ENCODE measurements at places on chromosomes 7 and 10.
A peak's percentile ranks its signal among the peaks of the same experiment; 100 is the strongest.

DNA sequence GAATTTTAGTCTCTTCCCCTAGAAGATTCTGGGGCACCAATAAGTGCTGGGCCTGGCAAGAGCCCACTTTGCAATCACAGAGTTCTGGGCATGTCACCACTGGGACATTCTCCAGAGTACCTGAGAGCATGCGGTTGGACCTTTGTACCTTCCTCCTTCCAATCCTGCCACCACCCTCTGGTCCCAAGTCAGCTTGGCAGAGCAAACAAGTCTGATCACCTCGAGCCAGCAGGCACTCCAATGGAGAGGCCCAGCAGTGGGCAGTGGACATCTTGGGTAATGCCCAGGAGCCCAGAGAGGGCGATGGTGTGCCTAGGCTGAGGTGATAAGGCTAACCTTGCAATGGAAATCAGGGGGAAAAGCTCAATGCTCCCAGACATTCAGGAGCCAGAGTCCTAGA is 43.4 kb downstream of the SH3PXD2A start:
- H3K4me3 ChIP-seq: no peak overlapping the region
- no peaks in the 10 kb centered on the region for H3K27me3 ChIP-seq
- no peak for DNase-seq
- peaks cover 13% of the 10 kb centered on the region for H3K4me1 ChIP-seq
- H3K36me3 ChIP-seq: peaks cover 3% of the 10 kb centered on the region

DNA sequence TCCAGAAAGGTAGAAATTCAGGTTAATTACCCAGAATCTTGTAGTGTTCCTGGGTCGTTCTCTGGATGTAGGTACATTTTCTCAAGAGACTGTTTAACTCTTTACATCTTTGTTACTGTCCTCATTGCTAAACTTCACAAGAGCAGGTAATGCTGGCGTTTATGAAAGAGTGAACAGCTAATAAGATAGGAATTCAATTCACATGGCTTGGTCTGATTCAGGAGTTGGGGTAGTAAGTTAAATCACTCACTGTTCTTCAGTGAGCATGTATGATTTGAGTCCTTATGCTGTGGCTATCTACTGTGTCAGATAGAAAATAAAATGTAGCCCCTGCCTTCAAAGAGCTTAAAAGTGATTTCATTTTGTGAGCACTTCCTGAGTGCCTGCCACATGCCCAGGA is 480.0 kb downstream of the LRMDA start:
- H3K4me3 ChIP-seq: no peak overlapping the region
- H3K36me3 ChIP-seq: no peaks in the 10 kb centered on the region
- DNase-seq: no peak
- no peaks in the 10 kb centered on the region for H3K27me3 ChIP-seq
- H3K27ac ChIP-seq: no peak overlapping the region

DNA sequence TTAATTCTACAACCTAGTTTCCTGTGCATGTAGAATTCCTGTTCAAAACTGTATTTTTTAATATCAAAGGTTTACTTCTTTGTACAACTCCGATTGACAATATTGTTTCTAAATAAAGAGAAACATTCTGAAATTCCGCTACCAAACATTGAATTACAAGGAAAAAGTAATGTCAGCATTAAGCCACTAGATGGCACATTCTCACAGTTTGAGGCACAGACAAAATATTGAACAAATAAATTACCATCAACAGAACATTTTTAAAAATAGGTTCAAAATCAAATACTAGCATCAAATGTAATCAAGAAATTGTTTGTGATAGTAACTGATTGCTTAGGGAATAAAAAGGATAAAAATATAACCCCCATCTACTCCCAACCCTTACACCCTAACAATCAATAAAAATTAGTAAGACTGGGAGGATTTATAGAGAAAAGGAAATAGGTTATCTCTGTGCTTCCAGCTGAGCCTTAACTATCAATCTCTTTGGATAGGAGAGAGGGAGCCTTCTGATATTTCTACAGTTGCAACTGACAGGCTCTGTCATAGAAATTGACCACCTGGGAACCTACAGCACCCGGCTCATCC is 86.6 kb upstream of the C7orf33 start:
- DNase-seq: no peak
- no peak overlapping the region for H3K4me3 ChIP-seq
- peaks cover 17% of the 10 kb centered on the region for H3K27me3 ChIP-seq
- no peak overlapping the region for H3K27ac ChIP-seq

GRCh38 chr7:8205031-8205387 is 57.0 kb downstream of the ICA1 start:
- H3K4me1 ChIP-seq: peaks cover 39% of the 10 kb centered on the region
- no peak overlapping the region for H3K4me3 ChIP-seq
- peaks cover 24% of the 10 kb centered on the region for H3K27me3 ChIP-seq
- DNase-seq: no peak
- no peaks in the 10 kb centered on the region for H3K36me3 ChIP-seq

GRCh38 chr10:774661-775244 is 85.3 kb upstream of the DIP2C start:
- H3K27me3 ChIP-seq: no peaks in the 10 kb centered on the region
- H3K4me1 ChIP-seq: no peaks in the 10 kb centered on the region
- no peak overlapping the region for H3K4me3 ChIP-seq

DNA sequence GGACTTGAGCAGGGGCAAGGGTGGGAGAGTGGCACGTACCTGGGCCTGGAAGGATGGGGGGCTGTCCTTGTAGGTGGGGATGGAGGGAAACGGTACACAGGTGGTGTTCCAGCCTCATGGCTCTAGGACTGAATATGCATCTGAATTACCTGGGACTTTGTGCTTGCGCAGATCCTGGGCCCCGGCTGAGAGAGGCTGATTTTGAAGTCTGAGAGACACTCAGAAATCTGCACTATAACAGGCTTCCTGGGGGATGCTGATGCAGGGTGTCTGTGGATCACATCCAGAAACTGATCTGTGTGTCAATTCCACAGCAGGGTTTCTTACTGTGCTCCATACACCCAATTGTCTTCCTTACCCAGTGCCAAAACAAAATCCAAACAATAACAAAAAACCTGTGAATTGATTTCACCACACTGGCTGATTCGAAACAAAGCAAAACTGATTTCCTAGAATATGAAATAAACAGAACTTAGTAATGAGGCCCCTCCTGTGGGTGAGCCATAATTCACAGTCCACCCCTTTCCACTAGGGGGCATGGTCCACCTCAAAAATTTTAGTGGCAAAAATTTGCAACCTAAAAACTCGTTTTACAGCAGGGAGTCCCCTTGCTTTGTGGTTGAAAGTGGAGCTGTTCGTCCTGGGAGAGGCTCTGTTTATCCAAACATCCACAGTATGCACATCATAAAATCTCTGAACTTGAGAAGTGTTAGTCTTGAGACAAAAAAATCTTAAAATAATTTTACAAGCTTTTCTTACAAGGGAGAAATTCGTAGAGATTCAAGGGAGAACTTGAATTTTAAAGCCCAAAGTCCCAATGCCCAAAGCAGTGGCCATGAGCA is 32.0 kb upstream of the PLEKHA1 start:
- DNase-seq: peak; percentile 12
- no peaks in the 10 kb centered on the region for H3K4me1 ChIP-seq
- H3K36me3 ChIP-seq: no peaks in the 10 kb centered on the region
- H3K27me3 ChIP-seq: peaks cover 12% of the 10 kb centered on the region

GRCh38 chr7:95540366-95540765 is 54.6 kb downstream of the ASB4 start:
- H3K4me1 ChIP-seq: no peaks in the 10 kb centered on the region
- no peak overlapping the region for H3K27ac ChIP-seq
- DNase-seq: no peak
- H3K36me3 ChIP-seq: no peaks in the 10 kb centered on the region
- H3K27me3 ChIP-seq: peaks cover 16% of the 10 kb centered on the region

- peaks cover 26% of the 10 kb centered on the region for H3K27me3 ChIP-seq
- DNase-seq: no peak
- H3K27ac ChIP-seq: no peak within 1 kb of the TSS
- no peak within 1 kb of the TSS for H3K4me3 ChIP-seq
- H3K4me1 ChIP-seq: no peaks in the 10 kb centered on the region
Observed at GRCh38 chr7:19772841-19773760, at the start of gene TMEM196. Gene TMEM196, minus strand, starts transcription at chr7:19773617. Its CDS starts 921 bp downstream, at chr7:19772696.

GRCh38 chr10:122632031-122632430 is 67.6 kb downstream of the C10orf120 start:
- H3K4me1 ChIP-seq: no peaks in the 10 kb centered on the region
- H3K27ac ChIP-seq: no peak overlapping the region
- H3K36me3 ChIP-seq: no peaks in the 10 kb centered on the region
- H3K4me3 ChIP-seq: no peak overlapping the region

DNA sequence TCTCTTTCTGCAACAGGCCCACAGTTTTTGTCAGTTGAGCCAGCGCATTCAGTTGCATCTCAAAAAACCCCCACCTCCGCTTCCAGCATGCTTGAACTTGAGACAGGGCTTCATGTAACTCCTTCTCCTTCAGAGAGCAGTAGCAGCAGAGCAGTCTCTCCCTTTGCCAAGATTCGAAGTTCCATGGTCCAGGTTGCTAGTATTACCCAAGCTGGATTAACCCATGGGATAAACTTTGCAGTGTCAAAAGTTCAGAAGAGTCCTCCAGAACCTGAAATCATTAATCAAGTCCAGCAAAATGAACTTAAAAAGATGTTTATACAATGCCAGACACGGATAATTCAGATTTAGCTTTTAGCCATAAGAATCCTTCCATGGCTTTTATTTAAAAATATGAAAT is 45.2 kb downstream of the MCMBP start:
- H3K27ac ChIP-seq: no peak overlapping the region
- H3K4me1 ChIP-seq: no peaks in the 10 kb centered on the region
- no peak overlapping the region for H3K4me3 ChIP-seq
- no peaks in the 10 kb centered on the region for H3K27me3 ChIP-seq
- H3K36me3 ChIP-seq: peaks cover 49% of the 10 kb centered on the region
- DNase-seq: no peak

GRCh38 chr7:158544708-158545107 is 42.9 kb downstream of the PTPRN2 start:
- H3K27me3 ChIP-seq: no peaks in the 10 kb centered on the region
- no peak overlapping the region for H3K4me3 ChIP-seq
- no peak for DNase-seq

DNA sequence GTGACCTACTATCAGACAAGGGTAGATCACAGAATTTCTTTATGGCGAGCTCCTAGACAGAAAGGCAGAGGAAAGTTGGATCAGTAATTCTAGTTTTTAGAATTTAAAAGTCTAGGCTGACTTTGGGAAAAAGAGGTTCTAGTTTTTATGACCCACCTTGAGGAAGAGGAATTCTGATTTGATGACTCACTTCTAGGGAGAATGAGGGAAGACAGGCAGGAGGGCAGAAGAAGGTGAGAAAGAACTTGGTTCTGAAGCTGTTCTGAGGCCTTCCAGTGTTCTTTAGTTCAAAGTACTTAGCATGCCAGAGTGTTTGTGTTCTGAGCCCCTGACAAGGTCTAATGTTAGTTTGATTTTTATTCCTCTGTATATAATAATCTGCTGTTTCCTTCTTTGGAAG is 97.2 kb downstream of the PODXL start:
- H3K36me3 ChIP-seq: peaks cover 24% of the 10 kb centered on the region
- no peak overlapping the region for H3K4me3 ChIP-seq
- no peaks in the 10 kb centered on the region for H3K27me3 ChIP-seq
- no peak overlapping the region for H3K27ac ChIP-seq
- no peak for DNase-seq
